GM04503 (cell line): ENCODE measurements at places on chromosomes 2 and 18.
A peak's percentile ranks its signal among the peaks of the same experiment; 100 is the strongest.

GRCh38 chr2:229409751-229410181 lies 138.7 kb upstream of the PID1 start:
- DNase-seq = no peak

- no peak for DNase-seq
Measured at GRCh38 chr2:54773838-54774237, 50.4 kb downstream of the EML6 start.

DNA sequence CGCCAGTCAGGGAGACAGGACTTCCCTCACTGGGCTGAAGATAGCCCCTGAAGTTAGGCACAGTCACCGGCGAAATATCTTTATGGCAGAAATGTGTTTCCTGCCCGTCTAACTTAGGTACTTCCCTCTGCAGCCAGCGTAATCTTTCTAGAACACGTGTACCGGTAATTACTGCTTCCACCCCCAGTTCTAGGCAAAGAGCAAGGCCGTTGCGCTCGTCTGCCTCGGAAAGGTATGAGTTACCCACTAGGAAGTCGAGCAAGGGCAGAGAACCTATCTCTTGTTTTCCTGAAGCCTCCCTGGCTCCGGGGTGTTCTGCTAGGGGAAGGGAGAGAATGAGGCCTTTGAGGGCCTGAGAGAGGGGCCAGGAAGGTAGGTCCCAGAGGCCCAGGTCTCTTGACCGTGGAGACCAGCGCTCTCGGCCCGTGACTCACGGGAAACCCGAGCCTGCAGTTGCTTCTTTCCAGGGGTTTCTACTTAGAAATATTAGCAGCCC lies 70.0 kb downstream of the TWSG1 start:
- DNase-seq = no peak

DNA sequence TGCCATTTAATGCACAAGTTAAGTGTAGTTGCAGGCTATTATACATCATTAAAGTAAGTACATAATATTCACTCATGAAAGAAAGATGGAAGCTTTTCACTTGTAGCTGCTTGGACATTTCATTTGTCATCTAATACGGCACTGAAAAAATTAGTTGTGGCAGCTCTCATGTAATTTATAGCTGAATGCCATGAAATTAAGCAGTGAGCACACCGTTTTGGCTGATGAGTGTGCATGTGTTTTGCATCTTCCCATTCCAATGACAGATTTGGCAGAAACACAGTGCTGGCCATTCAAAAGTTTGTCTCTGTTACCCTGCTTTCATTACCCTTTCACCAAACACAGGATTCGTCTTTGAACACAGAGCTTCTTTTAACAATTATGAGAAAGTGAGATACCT lies 174.0 kb downstream of the PTGR3 start:
- no peak for DNase-seq

- DNase-seq = no peak
Measured at GRCh38 chr2:171575606-171576005, 53.3 kb downstream of the CYBRD1 start.

DNA sequence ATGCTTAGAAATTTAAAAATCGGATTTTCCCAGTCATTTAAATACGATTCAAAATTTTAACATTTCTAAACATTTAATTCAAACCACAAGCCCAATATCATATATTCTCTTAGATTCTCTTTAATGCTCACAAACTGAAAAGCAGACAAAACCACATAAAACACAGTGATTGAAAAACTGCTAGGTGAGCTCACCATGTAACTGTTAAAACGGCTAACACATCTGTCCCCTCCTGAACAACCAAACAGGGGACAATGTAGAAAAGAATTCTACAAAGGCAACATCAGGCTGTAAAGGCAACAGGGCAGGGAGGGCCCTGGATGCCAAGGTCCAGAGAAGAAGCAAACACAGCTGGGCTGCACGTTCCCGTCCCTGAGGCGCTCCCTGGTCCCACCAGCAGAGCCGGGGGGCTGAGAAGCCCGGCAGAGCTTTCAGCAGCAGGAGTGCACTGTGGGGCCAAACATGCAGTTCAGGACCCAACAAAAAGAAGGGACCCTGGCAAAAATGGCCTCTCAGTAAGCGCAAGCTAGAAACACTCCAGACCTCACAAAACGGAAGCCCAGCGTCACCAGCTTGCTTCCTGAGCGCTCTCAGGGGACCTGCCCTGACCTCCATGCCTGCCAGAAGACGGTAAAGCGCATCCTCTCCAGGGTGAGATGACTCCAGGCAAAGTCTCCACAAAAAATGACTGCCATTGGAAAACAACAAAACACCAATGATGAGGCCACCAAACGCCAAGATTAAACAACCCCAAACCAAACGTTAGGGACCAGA lies 40.5 kb downstream of the NDUFA10 start:
- DNase-seq = no peak

GRCh38 chr2:27171351-27171848 lies 22.6 kb downstream of the TCF23 start:
- no peak for DNase-seq

- no peak for DNase-seq
Measured at GRCh38 chr2:49265471-49265870, 111.2 kb upstream of the FSHR start.

- DNase-seq = no peak
Measured at GRCh38 chr2:98025481-98026037, 29.8 kb upstream of the TMEM131 start.

DNA sequence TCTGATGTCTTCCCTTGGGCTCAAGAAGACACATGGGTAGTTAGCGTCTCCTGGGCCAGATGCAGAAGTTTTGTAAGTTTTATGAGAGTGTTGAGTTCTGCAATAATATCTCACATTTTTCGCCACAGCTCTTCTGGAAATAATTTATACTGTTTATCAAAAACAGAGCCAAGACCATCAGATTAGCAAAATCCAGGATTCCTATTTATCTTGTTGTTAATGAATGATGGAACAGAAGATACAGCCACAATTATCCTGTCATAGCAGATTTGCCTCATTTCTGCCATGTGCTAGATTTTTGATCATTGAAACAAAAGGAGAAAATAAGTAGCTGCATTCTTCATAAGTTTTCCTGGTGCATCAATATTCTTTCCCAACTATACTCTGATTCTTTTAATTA lies 1048.6 kb upstream of the KLHL29 start:
- DNase-seq = no peak

GRCh38 chr18:51107082-51107481 lies 77.1 kb downstream of the SMAD4 start:
- DNase-seq = no peak

- peak; percentile 64 for DNase-seq
Measured at GRCh38 chr2:207558079-207558491, 28.3 kb downstream of the CREB1 start.

GRCh38 chr18:79542213-79542612 lies 137.4 kb upstream of the CTDP1 start:
- DNase-seq = no peak

DNA sequence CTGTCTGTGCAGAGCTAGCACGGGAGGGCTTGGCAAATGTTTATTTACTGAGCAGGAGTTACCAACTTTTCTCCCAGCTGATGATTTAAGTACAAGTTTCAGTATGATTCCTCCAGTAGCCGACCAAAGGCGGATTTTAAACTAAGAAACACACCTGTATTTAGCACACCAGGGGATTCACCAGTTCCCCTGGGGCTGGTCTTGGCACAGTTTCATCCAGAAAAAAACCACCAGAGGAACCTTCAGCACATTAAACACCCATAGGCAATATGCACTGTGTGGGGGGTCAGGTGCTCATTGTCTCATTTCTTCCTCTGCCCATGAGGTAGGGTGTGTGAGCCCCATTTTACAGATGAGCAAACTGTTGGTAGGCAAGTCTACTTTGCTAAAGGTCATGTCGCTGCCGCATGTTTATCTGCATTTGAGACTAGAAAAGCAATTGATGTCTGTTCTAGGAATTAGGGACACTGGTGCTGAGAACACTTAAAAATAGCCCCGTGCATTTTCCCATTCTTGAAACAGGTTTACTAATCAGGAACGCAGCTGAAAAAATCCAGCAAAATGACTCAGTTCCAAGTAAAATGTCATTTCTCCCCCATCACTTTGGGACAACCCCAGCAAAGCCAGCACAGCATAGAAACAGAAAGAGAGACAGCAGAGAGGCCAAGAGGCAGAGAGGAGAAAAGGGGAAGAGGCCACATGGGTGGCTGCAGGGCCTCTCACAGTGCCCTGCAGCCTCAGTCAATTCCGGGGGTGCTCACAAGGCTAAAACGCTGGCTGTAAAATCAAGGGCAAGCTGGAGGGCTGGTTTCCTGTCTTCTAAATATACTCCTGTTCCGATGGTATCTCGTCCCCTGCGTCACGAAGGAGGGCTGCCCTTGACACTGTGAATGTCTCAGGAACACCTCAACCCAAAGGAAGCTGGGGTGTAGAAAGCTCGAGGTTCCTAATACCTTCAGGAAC lies 166.8 kb upstream of the ID2 start:
- no peak for DNase-seq

DNA sequence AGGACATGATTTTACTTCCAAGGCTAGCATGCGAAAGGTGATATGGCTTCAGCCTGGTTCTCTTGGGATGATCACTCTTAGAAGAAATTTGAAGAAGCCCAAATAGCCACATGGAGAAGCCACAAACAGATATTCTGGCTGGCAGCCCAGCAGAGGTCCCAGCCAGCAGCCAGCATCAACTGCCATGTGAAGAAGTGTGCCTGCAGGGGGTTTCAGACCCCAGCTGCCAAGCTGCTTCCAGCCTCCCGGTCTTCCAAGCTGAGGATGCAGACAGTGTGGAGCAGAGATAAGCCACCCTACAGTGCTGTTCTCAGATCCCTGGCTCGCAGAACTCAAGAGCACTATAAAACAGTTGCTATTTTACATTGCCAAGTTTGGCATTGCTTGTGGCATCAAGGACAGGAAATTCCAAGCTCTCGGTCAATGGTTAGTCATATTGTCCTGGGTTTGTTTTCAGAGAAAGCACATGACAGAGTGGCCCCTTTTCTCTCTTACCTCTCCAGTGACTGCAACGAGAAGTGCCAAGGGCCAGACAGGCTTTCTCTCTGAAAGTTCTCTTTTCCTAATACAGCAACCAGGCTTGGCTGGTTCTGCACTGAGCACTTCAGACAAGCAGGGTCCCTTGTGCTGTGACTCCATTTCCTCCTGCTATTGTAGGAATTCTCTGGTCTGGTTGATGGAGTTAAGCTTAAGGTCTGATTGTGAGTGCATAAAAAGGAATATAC lies 223.7 kb downstream of the ANKRD30B start:
- peak; percentile 61 for DNase-seq
